ENCODE measurements at places on chromosomes 6 and 20. TPM values are rescaled to one million over a fixed set of nuclear protein-coding genes. Genes with fewer than 3 reads are reported as not detected.

GRCh38 chr20:35849706-35850105 is 77.9 kb downstream of the PHF20 start:
- DNase-seq, result no peak

The CNBD2 gene
- total RNA-seq, result 3.8 TPM

GRCh38 chr6:105087571-105088211 is 92.1 kb downstream of the POPDC3 start:
- no peak for DNase-seq

DNA sequence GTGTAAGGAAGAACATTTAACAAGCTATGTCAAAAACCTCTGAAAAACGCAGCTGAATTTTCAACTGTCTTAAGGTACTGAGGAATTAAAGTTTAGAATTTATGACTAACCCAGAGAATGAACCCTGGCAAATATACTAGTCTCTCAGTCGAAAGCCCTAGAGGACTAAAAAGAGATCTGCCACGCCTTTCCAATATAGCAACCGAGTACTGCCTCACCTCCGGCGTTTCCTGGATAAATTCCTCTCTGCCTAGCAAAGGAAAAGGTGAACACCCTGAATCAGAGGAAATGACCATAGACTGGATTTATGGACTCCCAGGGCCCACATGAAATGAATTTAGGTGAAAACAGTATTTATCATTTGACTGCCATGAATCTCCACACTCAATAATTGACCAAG is 12.0 kb upstream of the OR2B2 start:
- no peak for DNase-seq

DNA sequence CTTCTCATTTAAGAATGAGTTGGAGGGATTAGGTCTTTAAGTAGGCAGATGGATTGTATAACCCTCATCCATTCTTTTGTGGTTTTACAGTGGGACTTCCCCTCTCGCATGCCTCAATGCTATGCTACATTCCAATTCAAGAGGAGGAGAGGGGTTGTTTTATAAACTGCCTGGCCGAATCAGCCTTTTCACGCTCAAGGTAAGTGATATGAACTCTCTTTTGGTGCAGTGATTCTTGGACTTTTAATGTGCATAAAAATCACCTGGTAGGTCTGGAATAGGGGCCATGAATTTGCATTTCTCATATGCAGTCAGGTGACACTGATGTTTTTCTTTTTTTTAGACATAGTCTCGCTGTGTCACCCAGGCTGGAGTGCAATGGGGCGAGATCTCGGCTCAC is 10.8 kb downstream of the ASXL1 start:
- no peak for DNase-seq

DNA sequence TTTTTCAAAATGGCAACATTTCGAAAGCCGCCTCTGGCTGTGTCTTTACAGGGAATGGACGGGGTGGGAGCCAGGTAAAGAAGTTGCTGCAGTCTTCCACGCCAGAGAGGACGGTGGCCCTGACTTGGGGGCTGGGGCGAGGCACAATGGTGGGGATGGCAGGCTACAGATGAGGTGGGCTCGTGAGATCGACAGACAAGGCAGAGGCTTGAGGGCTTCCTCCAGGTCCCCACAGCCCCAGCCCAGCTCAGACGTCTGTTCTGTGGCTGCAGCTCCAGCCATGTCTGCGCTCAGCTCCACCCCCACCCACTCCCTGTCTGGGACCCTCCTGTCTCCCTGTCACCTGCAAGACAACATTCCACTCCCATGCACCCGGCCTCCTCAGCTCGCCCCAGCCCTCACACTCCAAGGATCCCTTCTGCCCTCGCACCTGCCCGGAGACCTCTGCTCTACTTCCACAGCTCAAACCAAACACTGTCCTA is 7.4 kb upstream of the C20orf144 start:
- DNase-seq, result no peak

The NRN1 gene
- 12.4 TPM for total RNA-seq

DNA sequence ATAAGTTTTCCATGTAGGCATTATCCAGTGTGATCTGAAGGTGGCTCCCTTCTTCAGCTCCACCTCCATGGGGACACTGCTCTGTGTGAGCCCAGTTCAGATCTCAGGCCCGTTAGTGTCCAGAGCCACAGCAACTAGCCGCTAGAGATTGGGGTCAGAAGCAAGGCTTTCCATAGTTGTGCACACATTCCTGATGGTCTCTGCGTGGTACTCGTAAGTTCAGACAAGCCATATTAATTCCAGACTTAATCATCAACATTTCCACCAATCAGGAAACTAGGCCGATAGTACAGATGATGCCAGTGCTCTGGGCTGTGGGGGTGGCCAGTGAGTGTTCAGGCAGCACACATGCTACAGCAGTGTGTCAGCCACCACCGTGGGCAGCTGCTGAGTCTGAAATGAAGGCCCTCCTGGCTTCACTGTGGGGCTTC is 17.5 kb upstream of the SYNCRIP start:
- DNase-seq, result no peak

DNA sequence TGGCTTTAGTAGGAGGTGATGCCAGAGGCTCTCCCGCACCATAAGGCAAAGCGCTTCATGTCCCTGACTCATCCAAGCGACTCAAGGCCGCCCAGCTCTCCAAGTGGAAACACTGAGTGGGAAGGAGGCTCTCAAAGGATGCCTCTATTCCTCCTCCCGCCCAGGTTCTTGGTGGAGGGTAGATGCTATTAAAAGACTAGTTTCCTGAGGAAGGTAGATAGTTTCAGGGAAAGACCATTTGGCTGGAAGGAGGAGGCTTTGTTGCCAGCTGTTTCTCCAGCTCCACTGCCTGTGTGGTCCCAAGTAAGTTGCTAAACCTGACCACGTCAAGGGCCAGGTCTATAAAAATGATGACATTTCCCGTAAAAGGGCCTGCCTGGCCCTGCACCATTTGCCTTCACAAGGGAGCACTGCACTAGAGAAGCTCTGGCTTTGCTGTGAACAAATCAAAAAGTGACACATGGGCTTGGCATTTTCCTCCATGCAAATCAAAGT is 48.2 kb downstream of the GMDS start:
- DNase-seq, result peak; percentile 58

DNA sequence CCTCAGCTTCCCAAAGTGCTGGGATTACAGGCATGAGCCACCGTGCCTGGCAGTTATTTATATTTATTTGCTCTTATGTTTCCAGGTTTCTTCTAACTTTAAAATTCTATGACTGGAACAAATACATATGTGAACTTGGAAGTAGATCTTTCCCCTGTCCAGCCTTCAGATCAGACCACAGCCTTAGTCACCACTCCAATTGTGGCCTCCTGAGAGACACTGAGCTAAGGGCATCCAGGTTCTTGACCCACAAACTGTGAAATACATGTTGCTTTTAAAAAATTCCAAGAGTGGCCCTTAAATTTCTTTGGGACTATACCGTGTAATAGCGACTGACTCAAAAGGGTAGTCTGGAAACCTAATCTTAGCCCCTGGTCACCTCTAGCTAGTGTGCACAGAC is 1.5 kb upstream of the ADGRG6 start:
- no peak for DNase-seq

GRCh38 chr6:166972101-166972500 is 15.8 kb upstream of the RNASET2 start:
- DNase-seq, result no peak

GRCh38 chr6:89866024-89866678 is 28.1 kb upstream of the GJA10 start:
- no peak for DNase-seq

DNA sequence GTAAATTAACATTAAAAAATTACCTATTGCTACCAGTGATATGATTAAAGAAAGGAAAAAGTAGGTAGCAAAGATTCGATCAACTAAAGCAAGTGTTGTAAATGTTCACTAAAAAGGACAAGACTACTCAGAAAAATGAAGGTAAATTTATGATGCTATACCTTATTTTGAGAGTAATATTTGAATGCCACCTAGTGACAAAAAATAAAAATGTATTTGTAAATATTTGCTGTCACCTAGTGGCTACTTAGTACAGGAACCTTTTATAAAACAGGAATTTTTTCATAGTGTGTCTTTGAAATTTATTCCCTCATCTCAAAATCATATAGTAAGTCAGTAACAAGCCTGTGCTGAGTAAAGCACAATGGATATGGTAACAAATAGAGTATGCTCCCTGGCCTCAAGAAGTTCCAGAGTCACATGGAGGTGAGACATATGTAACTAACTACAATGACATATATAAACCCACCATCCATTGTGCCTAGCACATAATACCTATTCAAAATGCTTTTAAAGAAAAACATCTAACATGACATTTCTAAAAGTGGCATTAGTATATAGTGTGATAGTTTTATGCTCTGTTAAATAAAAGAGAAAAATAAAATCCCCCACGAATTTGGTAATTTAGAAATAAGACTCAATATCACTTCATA is 193.1 kb upstream of the SIM1 start:
- DNase-seq, result no peak

- peak; percentile 53 for DNase-seq
These were observed 1.0 kb downstream of the TGM2 start for GRCh38 chr20:38164069-38164468.

The LPA gene
- total RNA-seq, result not detected

DNA sequence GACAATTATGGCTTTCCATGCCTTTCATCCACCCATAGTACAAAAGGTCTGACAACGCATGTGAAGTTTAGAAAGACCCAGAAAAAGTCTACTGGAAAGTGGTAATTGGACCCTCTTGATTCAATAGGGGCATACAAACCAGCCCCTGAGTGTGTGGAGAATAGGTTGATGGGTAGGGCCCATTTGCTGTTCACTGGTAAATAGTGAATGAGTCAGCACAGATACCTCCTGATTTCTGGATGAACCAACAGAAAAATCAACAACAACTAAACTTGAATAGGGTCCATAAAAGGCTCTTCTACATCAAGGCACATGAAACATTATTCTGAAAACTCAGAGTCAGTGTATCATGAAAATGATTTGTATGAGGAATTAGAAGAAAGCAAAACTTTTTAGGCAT is 235.4 kb upstream of the SLC35B3 start:
- DNase-seq, result no peak

DNA sequence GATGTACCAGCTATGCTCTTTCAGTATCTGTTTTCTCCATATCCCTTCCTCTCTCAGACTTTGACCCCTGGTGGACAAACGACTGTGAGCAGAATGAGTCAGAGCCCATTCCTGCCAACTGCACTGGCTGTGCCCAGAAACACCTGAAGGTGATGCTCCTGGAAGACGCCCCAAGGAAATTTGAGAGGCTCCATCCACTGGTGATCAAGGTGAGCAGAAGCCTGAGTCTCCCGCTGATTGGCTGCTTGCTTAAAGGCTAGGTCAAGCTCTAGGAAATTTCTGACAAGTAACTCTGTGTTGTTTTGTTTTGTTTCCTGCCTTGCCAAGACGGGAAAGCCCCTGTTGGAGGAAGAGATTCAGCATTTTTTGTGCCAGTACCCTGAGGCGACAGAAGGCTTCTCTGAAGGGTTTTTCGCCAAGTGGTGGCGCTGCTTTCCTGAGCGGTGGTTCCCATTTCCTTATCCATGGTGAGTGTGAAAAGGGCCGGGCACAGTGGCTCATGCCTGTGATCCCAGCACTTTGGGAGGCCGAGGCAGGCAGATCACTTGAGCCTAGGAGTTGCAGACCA is 28.6 kb downstream of the C6orf89 start:
- DNase-seq, result peak; percentile 68

The YWHAB gene
- total RNA-seq, result 121 TPM

The SMLR1 gene
- not detected for total RNA-seq

The IL20RA gene
- 2.1 TPM for total RNA-seq

- no peak for DNase-seq
These were observed 41.7 kb downstream of the PTCHD4 start for GRCh38 chr6:48069280-48069679.

- no peak for DNase-seq
These were observed 74.5 kb upstream of the FAM8A1 start for GRCh38 chr6:17525637-17526036.

DNA sequence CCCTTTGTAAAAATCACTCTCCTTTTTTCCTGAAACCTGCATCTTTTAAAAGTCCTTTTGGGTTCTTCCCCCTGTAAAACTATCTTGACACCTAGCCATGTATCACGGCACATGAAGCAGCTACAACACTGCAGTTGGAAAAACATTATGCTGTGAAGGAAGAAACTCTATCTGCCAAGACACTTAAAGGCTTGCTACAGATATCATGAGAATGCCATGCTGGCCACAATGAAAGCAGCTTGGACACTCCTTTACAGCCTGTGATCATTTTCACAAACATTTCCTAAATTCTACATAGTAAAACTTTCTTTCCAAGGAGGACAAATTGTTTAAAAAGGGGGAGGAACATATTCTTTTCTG is 31.8 kb downstream of the CNKSR3 start:
- DNase-seq, result no peak

GRCh38 chr20:416950-417800 is 9.1 kb downstream of the RBCK1 start:
- DNase-seq, result no peak
